ENCODE measurements at places on chromosomes 3 and 15.

DNA sequence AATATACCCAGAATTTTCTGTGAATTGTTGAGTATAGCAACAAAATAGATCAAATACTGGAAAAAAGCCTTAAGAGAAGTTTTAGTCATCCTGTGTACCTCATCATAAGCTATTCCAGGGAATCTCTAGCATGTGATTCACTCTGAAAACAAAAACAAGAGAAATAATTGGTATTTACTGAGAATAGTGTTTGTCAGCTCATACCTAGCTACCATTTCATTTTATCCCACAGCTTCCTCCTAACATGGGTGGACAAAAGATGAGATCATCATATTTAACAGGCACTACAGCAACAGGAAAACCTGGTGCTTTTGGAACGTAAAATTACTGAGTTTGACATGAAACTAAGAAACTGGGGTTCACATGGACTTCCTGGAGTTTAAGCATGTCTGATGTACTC lies 753.5 kb upstream of the NECTIN3 start:
- no peak for DNase-seq

GRCh38 chr15:91865950-91866349 lies 12.4 kb downstream of the SLCO3A1 start:
- no peak for DNase-seq

DNA sequence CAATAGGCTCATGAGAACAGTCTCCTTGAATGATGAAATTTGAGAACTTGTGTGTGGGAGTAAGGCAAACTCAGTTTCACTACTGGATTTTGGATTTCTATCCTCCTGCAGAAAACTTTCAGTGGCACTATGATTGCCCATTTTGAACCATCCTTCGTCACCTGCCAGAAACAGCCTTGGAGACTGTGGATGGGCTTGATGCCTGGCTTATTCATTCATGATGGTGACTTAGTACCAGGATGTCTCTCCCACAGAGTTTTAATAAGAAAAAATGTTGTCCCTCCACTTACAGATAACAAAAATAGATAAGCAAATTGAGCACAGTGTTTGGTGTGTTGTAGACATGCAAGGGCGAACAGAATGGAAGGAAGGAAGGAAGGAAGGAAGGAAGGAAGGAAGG lies 53.5 kb upstream of the CPNE4 start:
- no peak for DNase-seq

DNA sequence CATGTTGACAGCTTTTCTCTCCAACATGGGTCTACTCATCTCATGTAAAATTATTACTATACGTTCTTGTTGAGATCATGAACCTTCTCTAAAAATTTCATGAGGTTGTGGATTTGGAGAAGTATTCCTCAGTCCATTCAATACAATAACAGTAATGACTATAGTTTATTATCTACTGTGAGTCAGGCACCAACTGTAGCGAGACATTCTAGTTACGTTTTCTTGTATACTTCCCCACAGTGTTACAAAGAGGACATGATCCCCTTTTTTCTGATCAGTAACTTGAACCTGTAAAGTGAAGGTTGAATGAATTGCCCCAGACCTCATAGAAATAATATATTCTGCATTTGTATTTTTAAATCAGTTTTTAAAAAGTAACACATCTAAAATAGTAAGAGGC lies 76.4 kb downstream of the AKAP13 start:
- DNase-seq, result no peak

DNA sequence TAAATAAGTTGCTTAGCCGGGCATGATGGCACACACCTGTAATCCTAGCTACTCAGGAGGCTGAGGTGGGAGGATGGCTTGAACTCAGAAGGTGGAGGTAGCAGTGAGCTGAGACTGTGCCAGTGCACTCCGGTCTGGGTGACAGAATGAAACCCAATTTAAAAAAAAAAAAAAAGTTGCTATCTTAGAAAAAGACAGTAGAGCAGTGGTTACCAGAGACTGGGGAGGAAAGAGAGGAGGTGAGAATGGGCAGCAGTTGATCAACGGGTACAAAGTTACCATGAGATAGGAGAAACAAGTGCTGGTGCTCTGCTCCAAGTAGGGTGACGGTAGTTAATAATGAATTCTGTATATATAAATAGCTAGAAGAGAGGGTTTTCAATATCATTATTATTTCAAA lies 821 bp upstream of the CCR2 start:
- no peak for DNase-seq

DNA sequence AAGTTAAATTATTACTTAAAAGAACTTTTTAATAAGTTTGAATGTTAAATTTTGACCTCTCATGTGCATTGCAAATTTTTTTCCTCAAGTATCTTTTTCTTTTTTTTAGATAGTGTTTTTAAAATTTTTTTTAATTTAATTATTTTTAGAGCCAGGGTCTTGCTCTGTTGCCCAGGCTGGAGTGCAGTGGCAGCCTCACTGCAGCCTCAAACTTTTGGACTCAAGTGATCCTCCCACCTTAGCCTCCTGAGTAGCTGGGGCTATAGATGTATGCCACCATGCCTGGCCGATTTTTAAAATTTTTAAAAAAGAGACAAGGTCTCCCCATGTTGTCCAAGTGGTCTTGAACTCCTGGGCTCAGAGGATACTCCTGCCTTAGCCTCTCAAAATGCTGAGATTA lies 14.4 kb downstream of the PDE8A start:
- DNase-seq, result no peak

DNA sequence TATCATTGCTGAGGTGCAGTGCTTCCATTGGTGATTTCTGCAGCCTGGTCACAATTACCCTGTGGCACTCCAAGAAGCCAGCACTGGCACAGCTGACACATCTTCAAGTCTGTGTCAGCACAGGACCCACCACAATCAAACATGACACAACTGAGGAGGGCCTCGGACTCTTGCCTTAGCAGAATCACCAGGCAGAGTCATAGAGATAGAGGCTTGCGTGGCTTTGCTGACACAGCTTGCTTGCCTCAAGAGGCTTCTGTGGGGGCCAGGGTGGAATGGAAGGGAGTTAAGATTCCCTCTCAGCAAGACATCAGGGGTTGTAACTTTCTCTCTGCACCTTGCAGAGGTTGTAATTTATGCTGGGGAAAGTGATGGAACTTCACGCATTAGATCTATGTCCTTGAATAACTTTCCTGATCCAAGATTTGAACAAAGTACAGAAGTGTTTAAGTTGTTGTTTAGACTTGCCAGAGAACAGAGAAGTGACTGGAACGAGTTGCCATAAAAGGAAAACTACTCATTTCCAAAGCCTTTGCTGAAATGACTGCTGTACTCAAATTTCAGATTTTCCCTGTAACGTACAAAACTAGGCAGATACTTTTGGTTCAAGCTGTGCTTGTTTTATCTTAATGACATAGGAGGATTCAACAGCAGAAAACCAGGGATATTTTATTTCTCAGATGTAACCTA lies 170.7 kb downstream of the DIPK2A start:
- no peak for DNase-seq

- no peak for DNase-seq
These were observed 96.1 kb downstream of the RSRC1 start for GRCh38 chr3:158205994-158206393.
